ENCODE measurements at places on chromosomes 12 and 14. TPM values are rescaled to one million over a fixed set of nuclear protein-coding genes. Genes with fewer than 3 reads are reported as not detected.

- no peak for DNase-seq
Observed at GRCh38 chr12:107788690-107789458, 14.4 kb downstream of the ASCL4 start.

DNA sequence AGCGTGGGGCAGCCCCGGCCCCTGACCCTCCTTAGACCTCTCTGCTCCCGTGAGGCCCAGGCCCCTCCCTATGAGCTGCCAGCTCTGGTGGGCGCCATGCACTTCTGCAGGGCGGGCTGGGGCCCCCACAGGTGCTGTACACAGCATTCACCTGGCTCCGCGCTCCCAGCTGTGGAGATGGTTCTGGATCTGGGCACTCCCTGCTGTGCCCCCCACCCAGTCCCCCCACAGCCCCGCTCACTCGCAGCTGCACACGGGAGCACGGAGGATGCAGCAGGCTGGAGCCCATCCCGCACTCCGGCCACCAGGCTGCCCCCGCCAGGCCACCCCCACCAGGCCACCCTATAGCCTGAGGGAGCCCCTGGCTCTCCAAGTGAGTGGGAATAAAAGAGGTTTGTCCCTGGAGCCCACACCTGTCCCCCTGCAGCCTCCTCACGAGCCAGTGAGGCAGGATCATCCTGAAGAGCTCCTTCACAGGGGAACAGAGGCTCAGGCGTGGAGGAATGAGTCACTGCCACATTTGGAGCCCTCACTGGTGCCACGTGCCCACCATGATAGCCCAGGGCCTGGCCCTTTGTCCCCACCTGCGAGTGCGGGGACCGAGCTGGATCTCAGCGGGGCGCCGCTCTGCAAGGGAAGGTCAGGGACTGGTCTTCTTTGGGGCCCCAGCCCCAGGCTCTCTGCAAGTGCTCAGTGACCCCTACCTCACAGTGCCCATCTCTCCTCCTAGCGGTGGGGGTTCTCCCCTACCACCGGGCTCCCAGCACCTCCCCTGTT is 1.9 kb downstream of the ADSS1 start:
- no peak for DNase-seq

DNA sequence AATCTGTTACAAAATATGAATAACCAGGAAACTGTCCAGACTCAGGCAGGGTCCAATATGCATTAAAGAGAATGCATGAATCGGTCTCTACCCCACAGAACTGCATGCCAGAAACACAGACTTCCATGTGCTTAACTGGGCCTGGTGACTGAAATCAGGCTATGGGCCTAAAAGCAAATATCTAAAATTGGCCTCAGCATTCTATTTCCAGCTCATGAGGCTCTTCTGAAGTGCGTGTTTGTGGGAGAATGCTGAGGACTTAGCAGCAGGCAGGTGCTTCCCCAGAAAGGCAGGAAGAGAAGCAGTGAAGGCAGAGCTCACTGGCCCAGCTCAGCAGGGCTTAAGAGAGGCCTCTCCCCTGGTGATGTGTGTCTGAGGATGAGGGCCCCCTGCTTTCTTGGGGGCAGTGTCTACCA is 48.5 kb downstream of the ADGRD1 start:
- DNase-seq: no peak

GRCh38 chr14:22980672-22981089 is 1.7 kb downstream of the AJUBA start:
- peak; percentile 27 for DNase-seq

DNA sequence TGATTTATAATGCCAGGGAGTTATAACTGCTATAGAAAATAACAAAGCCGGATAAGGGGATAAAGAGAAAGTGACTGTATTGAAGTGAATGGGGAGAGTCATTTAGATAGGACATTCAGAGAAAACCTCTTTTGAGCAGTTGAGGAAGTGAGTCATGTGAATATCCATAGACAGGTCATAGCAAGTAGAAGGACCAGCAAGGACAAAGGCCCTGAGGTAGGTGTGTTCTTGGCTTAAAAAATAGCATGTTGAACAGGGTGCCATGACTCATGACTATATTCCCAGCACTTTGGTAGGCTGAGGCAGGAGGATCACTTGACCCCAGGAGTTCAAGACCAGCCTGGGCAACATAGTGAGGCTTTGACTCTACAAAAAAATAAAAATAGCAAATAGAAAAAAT is 51.5 kb upstream of the RAP1B start:
- DNase-seq: peak; percentile 17

DNA sequence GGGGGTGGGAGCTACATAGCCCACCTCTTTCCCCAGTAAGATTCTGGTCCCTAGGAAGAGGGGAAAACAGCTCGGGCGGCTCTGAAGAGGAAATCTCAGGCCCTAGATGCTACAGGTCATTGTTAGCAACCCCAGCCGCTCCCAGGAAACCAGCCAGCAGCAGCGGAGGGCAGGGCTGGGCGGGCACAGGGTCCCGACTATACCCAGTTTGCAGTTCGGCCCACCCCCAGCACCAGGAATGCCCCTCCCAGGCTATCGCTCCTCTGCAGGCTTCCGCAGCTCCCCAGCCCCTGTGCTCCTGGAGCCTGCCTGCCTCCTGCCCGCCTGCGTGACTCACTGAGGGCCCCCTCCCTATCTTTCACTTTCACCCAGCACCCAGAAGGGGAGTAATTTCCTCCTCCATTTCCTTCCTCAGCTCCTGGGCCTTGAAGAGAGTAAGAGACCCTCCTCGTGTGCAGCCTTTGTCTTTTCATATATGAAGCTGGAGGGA is 27.2 kb upstream of the PNMA1 start:
- DNase-seq: peak; percentile 83

- peak; percentile 52 for DNase-seq
Observed at GRCh38 chr12:29317556-29318363, 63.2 kb downstream of the ERGIC2 start.

DNA sequence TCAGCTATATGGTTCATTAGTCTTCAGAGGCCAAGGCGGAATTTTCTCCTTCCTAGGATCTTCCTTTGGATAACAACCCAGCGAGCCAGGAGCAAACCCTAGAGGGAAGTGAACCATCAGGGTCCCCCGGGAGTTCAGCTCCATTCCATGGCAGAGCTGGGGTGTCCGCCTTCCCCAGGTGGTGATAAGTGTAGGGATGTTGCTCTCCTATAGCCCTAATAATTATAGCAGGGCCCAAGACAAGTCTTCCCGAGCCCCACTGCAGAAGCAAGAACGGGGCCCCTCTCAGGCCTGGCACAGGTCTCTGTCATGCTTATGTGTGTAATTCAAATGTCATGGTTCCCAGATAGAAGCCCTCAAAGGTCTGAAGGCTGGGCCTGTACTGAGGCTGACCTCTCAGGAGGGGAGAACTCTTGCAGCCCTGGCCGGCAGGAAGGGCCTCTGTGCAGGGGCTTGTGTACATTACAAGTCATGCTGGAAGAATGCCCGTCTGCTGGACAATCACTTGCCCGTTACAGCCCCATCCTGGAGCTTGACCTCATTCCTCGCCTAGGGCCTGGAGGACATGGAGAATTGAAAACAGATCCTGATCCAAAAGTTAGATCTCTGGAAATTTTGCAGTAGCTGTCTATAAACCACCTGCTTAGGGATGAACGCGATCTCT is 17.3 kb downstream of the LRTM2 start:
- no peak for DNase-seq

- DNase-seq: peak; percentile 44
Observed at GRCh38 chr14:67666750-67667449, 7.5 kb downstream of the VTI1B start.

GRCh38 chr12:108483213-108484059 is 31.6 kb upstream of the FICD start:
- no peak for DNase-seq

- DNase-seq: no peak
Observed at GRCh38 chr14:88326352-88327103, 3.5 kb upstream of the KCNK10 start.

- DNase-seq: no peak
Observed at GRCh38 chr14:94650806-94651805, 38.9 kb downstream of the SERPINA3 start.

GRCh38 chr14:89231426-89232113 is 185.5 kb downstream of the FOXN3 start:
- no peak for DNase-seq

- no peak for DNase-seq
Observed at GRCh38 chr12:57902478-57902969, 38.8 kb upstream of the ATP23 start.

GRCh38 chr12:52391618-52392002 is 6.2 kb upstream of the KRT84 start:
- no peak for DNase-seq

DNA sequence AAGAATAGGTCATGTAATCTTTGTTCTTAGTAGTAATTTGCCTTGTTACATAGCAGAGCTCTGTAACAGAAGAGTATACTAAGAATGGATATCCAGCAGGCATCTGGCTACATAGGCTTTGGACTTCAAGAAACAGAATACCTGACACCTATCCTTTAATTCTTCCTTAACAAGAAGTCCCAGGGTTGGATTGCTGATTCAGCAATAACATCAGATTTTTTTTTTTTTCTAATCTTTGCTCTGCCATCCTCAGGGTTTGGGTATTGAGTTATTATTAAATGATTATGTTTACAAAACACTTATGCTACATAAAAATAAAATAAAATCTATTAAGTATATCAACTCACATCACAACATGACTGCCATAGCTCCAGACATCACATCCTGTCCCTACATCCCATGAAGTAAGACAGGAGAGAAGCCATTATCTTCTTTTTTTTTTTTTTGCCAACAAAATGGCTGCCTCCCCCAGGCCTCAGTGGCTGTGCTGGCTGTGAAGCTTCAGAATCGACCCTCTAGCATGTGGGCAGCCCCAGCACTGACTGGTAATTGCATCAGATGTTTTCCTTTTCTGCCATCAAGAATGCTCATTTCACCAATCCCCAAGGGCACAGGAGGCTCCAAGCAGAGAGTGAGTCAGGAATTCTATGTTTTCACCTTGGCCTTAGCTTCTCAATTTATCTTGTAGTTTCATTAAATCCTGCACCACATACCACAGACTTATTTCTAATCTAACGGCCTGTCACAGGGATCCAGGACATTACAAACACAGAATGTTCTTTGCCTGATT is 186.2 kb downstream of the DICER1 start:
- DNase-seq: no peak

DNA sequence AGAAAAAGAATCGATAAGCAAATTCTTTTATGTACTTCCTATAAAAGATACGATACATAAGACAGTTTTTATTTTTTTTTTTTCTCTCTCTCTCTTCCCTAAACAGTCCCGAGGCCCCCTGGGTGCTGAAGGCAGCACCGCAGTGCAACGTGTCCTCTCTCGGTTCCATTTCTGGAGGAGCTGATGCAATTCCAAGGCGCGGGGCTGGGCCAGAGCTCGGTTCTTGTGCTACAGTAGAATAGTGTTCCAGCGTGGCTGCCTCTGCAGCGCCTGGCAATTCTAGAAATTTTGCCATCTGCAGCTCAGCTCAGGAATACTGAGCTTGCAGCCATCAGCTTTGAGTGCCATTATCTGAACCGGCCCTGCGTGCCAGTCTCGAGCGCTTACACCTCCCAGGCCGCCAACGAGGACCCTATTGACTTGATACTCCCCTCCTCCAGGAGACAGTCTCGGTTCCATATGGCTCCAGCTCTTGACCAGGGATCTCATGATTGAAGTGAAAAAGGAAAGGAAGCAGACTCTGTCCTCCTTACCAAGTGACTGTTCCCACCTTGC is 630 bp downstream of the ALDH1L2 start:
- peak; percentile 24 for DNase-seq

- DNase-seq: no peak
Observed at GRCh38 chr14:100915560-100915959, 12.0 kb upstream of the RTL1 start.

GRCh38 chr12:111327474-111327873 is 41.4 kb downstream of the PHETA1 start:
- DNase-seq: no peak

- DNase-seq: no peak
Observed at GRCh38 chr14:23481979-23482822, 12.7 kb downstream of the NGDN start.

DNA sequence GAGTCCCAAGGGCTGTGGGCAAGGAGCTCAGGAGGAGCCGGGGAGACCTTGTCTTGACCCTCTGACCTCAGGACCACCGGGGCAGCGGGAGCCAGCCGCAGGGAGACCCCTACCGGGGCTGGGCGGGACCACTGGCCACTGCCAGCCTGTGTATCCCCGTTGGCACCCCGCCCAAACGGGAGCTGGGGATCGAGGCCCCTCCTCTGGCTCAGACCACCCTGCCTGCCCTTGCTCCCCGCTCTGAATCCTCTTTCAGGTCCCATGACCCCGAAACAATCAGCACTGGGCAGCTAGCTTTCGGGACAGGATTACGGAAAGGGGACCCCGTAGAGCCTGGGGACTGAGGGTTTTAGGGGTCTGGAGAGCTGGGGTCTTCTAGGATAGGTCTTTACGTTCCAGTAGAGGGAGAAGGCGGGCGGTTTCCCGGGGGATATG is 1.3 kb downstream of the GLI1 start:
- no peak for DNase-seq

DNA sequence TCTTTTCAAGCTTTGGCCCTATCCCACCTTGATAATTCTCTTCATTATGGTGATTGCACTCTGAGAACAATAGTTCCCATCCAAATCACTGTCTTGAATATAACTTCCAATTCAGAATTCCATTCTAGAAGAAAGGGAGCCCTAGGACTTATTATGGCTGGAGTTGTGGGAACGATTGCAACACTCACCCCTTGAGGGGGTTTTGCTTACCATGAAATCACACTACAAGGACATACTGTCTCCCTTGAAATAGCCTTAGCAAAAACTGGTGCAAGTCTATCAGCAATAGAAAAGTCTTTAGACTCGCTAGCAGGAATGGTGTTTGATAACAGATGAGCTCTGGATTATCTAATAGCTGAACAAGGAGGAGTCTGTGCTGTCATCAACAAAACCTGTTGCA is 31.4 kb upstream of the OXA1L start:
- no peak for DNase-seq

DNA sequence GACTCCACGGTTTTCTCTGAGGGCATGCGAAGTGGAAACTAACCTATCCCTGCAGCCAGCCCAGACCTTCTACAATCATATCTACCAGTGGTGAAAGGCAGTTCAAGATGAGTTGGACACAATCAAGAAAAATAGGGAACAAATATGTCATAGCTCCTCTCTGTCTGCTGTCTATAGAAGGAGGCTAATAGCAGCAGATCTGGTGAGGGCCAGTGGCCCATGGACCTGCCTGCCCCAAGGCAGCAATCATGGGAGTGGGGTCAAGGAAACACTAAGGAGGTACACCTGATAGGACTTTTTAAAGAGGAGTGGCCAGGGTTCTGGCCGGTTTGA is 149.5 kb downstream of the PRKCH start:
- no peak for DNase-seq

- DNase-seq: peak; percentile 73
Observed at GRCh38 chr14:72594099-72594901, 299.6 kb downstream of the DPF3 start.

GRCh38 chr12:47282206-47282605 is 202.4 kb upstream of the AMIGO2 start:
- no peak for DNase-seq

GRCh38 chr12:24200010-24200409 is 250.5 kb upstream of the SOX5 start:
- no peak for DNase-seq

Gene SARNP
- total RNA-seq: 93.9 TPM

Gene OVCH1
- total RNA-seq: not detected

Gene SYCP3
- total RNA-seq: 0.36 TPM

Gene PRICKLE1
- total RNA-seq: not detected

Gene LMO3
- total RNA-seq: not detected

Gene PSMB11
- not detected for total RNA-seq

Gene HSPB8
- not detected for total RNA-seq

Gene INSM2
- not detected for total RNA-seq

Gene TAS2R43
- total RNA-seq: 0.31 TPM

Gene OR6J1
- total RNA-seq: not detected

Gene PTGER2
- total RNA-seq: 19.5 TPM

Gene GPRC5A
- total RNA-seq: 0.11 TPM

Gene SERPINA9
- total RNA-seq: not detected

Gene SIX1
- not detected for total RNA-seq

Gene COL2A1
- 0.34 TPM for total RNA-seq

Gene ACOT4
- total RNA-seq: 1.8 TPM
